ENCODE measurements at places on chromosomes 11 and 22.

DNA sequence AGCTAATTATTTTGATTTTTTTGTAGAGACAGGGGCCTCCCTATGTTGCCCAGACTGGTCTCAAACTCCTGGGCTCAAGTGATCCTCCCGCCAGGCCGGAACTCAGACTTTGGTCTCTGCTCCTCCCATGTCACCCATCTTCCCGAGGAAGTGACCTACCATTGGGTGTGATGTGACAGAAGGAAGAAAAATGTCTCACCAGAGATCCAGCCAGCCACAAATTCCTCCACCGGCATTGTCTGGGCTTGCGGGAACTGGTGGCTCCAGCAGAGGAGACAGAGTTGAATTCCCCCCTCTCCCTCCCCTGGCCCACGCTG lies 772 bp downstream of the SLC25A45 start:
- DNase-seq: no peak

GRCh38 chr11:36427876-36428275 lies 82.2 kb downstream of the TRAF6 start:
- no peak for DNase-seq

- DNase-seq: no peak
Measured at GRCh38 chr22:18966748-18967147, 30.7 kb upstream of the PRODH start.

GRCh38 chr11:65417702-65418430 lies 4.7 kb upstream of the NEAT1 start:
- DNase-seq: peak; percentile 39

DNA sequence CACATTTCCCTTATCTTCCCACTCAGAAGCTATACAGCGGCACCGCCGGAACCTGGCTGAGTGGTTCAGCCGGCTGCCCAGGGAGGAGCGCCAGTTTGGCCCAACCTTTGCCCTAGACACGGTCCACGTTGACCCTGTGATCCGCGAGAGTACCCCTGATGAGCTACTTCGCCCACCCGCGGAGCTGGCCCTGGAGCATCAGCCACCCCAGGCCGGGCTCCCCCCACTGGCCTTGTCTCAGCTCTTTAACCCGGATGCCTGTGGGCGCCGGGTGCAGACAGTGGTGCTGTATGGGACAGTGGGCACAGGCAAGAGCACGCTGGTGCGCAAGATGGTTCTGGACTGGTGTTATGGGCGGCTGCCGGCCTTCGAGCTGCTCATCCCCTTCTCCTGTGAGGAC lies 4.9 kb downstream of the NLRX1 start:
- no peak for DNase-seq

DNA sequence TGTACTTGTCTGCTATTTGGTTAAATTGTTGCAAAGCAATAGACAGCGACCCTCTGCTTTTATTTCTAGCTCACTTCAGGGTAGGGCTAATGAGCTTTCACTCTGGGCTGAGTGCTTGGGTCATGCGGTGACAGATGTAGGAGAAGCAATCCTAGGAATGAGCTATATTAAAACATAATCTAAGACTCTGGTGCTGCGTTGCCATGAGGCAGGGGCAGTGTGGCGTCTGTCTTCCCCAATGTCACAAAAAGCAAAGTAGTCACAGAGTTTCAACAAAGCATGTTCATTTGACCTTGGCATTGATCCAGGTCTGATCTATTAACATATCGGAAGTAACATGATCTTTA lies 55.5 kb upstream of the GRAMD1B start:
- no peak for DNase-seq

DNA sequence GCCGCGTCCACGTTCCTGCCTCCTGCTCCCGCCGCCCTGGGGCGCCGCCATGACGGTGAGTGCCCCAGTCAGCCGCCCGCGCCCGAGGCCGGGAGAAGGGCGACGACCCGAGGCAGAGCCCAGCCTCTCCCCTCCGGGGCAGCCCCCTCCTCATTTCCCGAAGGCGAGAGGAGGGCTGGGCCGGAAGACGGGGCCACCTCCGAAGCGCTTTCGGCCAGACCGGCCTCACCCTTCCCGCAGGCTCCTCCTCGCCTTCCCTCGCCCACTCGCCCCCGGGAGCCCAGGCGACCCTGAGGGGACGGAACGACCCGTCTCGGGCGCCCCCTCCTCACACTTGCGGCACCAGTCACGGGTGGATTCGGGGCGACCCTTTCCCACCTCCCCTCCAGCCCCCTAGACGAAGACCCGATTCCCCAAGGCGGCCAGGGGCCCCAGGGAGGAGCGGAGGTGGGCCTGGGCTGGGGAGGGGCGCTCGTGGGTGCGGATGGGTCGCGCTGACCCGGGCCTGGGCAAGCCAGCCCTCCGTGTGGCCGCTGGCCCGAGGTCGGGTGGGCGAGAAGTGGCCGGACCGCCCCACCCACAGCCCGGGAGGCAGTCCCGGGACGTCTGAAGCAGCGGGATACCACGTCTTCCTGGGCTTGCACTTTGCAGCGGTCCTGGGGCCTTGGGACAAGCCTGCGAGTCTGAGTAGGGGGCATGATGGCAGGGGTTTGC lies 49.7 kb downstream of the TRIOBP start:
- no peak for DNase-seq

All from central memory CD4-positive, alpha-beta T cell (primary cell).